ENCODE measurements at places on chromosomes 12 and 14.

DNA sequence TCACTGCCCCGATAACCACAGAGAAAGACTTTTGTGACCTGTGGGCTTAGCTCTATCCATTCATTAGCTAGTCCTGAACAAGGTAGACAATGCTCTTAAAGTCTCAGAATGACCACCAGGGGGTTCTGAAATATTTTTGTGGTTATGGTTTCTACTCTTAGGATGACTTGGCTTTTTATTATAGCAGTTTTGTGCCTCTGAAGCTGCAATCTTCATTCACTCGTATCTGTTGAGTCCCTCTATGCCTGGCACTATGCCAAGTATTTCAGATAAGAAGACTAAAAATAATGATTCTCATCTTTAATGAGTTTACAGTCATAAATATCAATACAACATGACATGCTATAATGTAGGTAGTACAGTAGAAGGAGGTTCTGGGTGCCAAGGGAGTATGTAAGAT is 130.8 kb upstream of the TRHDE start:
- no peak overlapping the region for H3K4me3 ChIP-seq
- no peak overlapping the region for H3K27ac ChIP-seq
- no peak for DNase-seq

DNA sequence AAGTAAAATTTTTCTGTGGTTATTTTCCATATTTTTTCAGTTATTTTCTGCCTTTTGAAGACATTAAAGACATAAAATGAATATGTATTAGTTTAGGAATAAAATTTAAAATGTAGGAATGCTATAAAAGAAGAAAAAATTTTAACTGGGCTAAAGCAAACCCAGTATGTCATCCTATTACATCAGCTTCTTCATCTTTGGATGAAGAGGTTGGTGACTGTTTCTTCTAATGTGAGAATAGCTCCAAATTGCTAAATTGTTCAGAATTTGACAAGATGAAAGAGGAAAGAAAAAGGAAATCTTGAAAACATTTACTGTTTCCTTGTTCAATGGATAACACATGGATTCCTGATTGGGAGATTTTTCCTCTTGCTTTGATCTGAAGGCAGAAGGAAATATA is 52.7 kb upstream of the PZP start:
- no peak for DNase-seq
- no peaks in the 10 kb centered on the region for H3K4me1 ChIP-seq

DNA sequence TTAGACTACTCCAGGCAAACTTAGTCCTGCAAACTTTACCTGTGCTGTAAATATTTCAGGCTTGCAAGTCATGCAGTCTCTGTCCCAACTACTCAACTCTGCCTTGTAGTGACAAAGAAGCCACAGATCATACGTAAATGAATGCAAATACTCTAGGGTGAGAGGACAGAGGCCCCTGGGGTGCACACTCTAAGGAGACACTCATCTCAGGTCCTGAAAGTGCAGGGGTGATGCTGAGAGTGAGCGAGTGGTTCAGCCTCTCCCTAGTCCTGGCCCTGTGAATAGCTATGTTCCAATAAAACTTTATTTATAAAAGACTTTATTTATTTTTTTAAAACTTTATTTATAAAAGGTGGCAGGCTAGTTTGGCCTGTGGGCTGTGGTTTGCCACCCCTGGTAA is 34.9 kb downstream of the HCAR2 start:
- no peak for DNase-seq
- H3K27ac ChIP-seq = no peak overlapping the region
- peaks cover 3% of the 10 kb centered on the region for H3K27me3 ChIP-seq
- H3K36me3 ChIP-seq = no peaks in the 10 kb centered on the region
- no peak overlapping the region for H3K4me3 ChIP-seq
- H3K4me1 ChIP-seq = peaks cover 4% of the 10 kb centered on the region

DNA sequence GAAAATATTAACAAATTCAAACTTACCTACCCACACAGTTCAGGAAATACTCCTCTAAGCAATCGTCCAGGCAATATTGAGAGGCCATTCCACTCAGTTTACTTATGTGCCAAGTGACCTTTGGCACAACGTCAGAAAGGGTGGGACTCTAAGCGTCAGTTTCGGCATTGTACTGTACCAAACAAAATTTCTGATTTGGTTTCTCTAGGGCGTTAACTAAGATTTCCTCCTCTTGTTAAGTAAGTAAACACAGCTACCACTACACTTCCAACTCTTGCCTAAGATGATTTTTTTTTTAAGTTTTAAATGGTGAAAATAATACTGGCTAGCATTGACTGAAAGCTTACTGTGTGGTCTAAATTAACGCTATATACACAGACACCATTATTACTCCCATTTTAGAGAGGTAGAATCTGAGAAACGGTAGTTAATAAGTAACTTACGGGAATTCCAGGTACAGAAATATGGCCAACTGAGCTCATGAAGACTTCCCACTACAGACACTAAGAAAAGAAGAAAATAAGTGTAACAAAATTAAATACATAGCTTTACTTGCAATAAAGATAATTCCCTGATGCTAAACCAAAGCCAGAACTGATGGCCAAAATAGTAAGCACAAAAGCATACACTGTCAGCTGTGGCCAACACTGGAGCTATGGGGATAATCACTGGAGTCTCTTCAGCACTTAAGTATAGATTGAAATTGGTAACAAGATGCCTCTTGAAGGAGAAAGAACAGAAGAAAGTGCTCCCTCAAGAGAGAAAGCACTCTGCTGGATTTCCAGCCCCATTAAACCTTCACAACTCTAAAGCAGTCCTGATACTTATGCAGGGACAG is 76.1 kb downstream of the EPS8 start:
- H3K36me3 ChIP-seq = peaks cover 30% of the 10 kb centered on the region
- peaks cover 81% of the 10 kb centered on the region for H3K4me1 ChIP-seq
- H3K4me3 ChIP-seq = no peak overlapping the region
- no peaks in the 10 kb centered on the region for H3K27me3 ChIP-seq
- H3K27ac ChIP-seq = peak overlapping the region; percentile 36
- DNase-seq = no peak

Data from osteocyte (in vitro differentiated cells).